ENCODE measurements at places on chromosomes 12 and 14.

- DNase-seq: no peak
Observed at GRCh38 chr12:12353807-12354206, 3.1 kb upstream of the BORCS5 start.

- DNase-seq: no peak
Observed at GRCh38 chr14:27836386-27836785, 930.2 kb upstream of the FOXG1 start.

DNA sequence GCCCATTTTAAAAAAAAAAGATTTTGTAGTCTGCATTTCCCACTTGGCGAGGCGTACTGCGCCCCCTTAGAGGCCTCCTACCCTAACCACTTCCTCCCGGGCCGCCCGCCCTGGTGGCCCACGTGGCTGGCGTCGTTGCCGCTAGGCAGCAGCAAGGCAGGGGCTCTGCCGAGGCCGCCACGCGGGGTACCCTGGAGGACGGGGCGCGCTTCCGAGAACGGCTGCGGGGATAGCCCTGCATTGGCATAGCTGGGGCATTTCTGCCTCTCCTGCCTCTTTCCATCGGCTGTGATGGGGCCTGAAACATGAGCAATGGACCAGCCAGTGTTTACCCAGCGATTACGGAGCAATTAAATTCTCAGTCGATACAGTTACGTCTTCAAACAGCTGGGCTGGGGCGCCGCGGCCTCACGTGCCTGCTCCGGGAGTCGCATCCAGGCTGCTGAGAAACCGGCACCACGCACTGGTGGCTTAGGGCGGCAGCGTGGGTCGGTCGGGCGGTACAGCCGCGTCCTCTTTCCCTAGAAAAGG lies 38.0 kb downstream of the IQSEC3 start:
- DNase-seq: peak; percentile 26

- no peak for DNase-seq
Observed at GRCh38 chr12:102891756-102892155, 25.3 kb downstream of the PAH start.

GRCh38 chr12:43291516-43291915 lies 260.5 kb downstream of the ADAMTS20 start:
- DNase-seq: no peak

DNA sequence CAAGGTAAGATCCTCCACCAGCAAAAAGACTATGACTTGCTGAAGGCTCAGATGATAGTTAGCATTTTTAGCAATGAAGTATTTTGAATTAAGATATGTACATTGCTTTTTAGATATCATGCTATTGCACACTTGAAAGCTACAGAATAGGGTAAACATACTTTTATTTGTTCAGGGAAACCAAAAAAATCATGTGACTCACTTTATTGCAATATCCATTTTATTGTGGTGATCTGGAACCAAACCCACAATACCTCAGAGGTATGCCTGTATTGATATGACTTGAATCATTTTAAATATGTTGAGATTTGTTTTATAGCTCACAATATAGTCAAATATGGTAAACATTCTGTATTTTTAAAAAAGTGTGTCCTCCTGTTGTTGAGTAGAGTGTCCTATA lies 96.1 kb downstream of the DIO3 start:
- DNase-seq: no peak

- DNase-seq: no peak
Observed at GRCh38 chr12:109642506-109643132, 69.0 kb downstream of the MVK start.

DNA sequence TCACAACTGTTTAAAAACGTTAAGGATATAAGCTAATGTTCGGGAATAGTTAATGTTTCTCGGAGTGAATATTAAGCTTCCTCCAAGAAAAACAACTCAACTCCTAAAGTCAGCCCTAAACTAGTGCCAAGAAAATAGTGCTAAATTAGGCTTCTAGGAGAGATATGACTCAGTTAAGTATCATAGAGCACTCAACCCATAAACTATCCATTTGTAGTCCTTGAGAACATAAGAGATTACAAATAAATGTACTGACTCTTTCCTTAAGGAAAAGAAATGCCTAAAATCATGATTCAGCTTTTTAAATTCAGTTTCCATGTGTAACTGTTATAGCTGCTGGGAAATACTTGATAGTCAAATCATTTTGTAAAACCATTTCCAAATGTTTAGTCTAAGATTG lies 117.1 kb downstream of the HMGA2 start:
- DNase-seq: no peak

- DNase-seq: no peak
Observed at GRCh38 chr14:74704656-74705055, 8.2 kb downstream of the AREL1 start.

DNA sequence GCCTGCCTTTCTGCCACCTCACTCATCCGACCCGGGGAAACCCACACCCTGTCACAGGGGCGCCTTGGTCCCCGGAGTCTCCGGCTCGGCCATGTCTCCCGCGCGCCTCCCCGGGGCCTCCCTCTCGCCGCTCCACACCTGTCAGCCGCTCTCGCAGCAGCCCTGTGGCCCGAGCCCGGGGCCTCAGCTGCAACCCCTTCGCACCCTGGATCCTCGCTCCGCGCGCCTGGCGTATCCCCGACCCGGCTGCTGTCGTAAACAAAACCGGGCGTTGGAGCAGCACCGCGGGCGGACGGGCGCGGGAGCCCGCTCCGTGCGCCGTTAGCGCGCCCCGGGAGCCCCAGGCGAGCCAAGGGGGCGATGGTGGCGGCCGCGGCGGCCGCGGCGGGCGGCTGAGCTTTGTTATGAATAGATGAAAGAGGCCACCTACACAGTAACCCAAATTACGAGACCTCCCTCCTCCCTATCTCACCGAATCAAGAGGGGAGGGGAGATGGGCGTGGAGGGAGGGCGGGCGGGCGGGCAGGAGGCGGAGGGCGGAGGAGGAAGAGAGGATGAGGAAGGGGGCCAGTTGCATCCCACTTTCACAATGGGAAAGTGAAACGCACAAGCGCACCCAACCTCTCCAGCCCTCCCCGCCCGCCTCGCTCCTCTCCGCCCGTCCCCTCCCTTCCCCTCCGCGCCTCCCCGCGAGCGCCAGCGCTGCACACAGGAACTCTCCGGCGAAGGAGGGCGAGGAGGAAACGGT lies at the start of gene PLXNC1:
PLXNC1 (plus strand) TSS at position 587 of the 748 bp plus-strand sequence. CDS start 395 bp downstream, outside the sequence.
- DNase-seq: peak; percentile 80

DNA sequence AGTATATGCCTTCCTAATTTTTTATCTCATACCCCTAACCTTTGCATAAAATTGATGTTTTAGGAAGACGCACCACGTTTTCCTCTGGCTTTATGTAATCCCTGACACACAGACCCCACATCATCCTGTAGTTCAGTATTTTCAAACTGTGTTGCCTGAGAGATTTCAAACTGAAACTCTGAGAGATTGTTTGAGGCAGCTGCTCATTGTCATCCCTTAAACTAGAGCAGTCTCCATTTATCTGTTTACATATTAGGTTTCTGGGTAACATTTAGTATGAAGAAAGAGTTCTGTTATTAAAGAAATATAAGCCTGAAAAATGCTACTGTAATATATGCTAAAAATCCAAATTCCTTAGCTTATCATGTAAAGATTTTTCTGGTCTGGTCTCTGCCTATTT lies 24.3 kb downstream of the MNAT1 start:
- no peak for DNase-seq

DNA sequence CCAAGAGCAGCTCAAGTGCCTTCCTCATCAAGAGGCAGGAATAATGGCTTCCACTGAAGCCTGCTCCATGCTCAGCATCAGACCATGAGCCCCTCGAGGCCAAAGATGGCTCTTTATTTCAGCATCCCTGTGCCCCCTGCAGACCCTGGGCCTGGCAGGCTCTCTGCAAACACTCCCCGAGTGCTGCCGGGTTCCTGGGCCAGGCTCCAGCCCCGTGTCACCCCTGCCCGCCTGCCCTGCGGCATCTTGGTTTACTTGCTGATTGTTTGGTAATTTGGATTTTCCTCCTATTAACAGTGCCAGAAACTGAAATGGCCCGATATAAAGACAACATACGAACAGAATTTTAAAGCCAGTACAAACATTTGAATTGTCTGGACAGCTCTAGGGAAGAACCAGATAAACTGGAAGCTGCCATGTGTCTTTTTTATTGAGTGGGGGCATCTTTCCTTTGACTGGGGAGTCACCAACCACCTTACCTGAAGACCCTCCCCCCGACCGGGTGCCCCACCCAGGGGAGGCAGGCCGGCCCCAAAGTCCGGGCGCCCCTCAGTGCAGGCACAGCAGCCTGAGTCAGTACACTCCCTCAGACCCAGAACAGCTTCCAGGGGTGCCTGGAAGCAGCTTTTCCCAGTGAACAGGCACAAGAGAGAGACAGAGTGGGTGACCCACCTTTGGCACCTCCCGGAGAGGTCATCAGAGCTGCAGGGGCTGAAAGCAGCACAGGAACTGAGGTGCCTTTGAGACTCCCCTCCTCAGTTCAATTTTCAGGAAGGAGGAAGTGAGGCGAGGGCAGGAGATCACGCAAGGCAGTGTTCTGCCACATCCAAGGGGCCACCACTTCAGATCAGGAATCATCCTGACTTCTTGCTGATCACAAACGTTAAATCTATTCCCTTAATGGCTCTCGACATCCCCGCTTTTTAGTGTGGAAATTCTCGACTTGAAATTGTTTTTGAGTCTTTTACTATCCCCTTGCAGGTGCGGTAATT lies 30.6 kb downstream of the ITPK1 start:
- no peak for DNase-seq

GRCh38 chr12:125593269-125593668 lies 528.0 kb downstream of the AACS start:
- DNase-seq: no peak

Measured in activated T-cell treated with anti-CD3 and anti-CD28 coated beads, Interleukin-2, amount 50 U/mL, for 48 hours (primary cell).